ENCODE measurements at places on chromosomes 6 and 20. TPM values are rescaled to one million over a fixed set of nuclear protein-coding genes. Genes with fewer than 3 reads are reported as not detected.

RIPOR3 gene
- 1.9 TPM for polyA plus RNA-seq

LRP11 gene
- polyA plus RNA-seq = 2.2 TPM

SNAP91 gene
- polyA plus RNA-seq = 0.81 TPM

TSBP1 gene
- not detected for polyA plus RNA-seq

CPNE5 gene
- 2.0 TPM for polyA plus RNA-seq

ARFGEF3 gene
- 0.27 TPM for polyA plus RNA-seq

CDSN gene
- polyA plus RNA-seq = not detected

C6orf132 gene
- 119 TPM for polyA plus RNA-seq

FITM2 gene
- 2.0 TPM for polyA plus RNA-seq

SIRPB1 gene
- 0.22 TPM for polyA plus RNA-seq

OTOR gene
- not detected for polyA plus RNA-seq

DNA sequence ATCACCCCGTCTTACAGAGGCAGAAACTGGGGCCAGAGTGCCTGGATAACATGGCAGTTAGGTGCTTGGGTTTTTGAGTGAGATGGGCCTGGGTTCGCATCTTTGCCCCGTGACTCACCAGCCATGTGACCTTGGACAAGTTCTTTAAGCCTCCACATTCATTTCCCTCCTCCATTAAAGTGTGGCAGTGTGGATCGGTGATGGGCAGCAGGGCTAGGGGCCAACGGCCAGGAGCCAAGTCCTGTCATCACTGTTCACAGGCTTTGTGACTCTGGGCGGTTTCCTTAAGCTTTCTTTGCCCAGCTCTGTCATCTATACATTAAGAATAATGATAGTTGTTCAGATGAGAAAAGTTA, 85.5 kb upstream of the PMEPA1 start:
- H3K36me3 ChIP-seq = no peaks in the 10 kb centered on the region
- no peak overlapping the region for H3K27ac ChIP-seq
- no peak for DNase-seq
- H3K4me3 ChIP-seq = no peak overlapping the region

DNA sequence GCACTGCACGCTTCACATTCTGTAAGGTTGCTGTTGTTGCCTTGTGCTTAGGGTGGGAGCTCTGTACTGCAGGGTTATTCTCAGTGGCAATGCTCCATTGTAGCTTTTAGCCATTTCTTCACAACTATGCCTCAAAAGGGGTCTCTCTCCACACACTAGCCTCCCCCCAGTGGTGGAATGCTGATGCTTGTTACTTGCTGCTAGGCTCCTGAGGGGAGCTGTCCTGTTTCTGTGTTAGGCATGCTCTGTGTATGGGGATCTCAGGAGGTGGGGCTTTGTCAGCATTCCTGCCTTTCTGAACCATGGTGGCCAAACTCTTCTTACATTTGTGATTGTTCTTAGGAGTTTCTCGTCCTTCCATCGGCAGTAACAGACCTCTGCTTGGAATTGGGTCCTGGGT, 18.8 kb downstream of the TMEM170B start:
- H3K4me1 ChIP-seq = no peaks in the 10 kb centered on the region
- no peak for DNase-seq
- no peaks in the 10 kb centered on the region for H3K36me3 ChIP-seq

GRCh38 chr6:3022765-3023662, 23.3 kb downstream of the NQO2 start:
- peak overlapping the region; percentile 56 for H3K27ac ChIP-seq
- no peaks in the 10 kb centered on the region for H3K4me1 ChIP-seq
- H3K4me3 ChIP-seq = peak overlapping the region; percentile 20
- H3K36me3 ChIP-seq = no peaks in the 10 kb centered on the region
- DNase-seq = peak; percentile 19

DNA sequence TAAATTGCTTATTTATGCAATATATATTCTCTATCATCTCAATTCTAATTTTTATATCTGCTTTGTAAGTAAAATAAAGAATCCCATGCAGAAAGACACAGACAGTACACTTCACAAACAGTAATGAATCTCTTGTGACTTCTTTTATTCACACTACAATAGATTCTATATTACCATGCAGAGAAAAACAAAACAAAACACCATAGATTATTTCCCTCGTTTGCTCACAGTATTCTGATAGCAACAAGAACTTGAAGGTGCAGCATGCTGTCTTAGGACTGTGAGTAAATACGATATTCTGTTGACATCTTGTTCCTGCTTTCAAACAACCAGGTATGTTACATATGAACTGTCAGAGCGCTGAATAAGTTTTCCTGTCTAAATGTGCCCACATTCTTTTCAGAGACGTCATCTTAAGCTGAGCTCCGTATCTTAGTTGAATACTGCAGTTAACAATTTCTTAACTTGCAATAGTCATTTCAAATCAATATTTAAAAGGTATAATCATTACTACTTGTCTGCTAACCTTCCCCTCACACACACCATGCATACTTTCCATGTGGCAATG, 140.1 kb downstream of the BTBD9 start:
- no peaks in the 10 kb centered on the region for H3K36me3 ChIP-seq
- H3K27ac ChIP-seq = no peak overlapping the region
- H3K4me3 ChIP-seq = no peak overlapping the region

GRCh38 chr6:5180636-5181035, 80.1 kb downstream of the LYRM4 start:
- no peaks in the 10 kb centered on the region for H3K27me3 ChIP-seq
- H3K27ac ChIP-seq = peak overlapping the region; percentile 3
- no peak for DNase-seq
- no peaks in the 10 kb centered on the region for H3K36me3 ChIP-seq
- H3K4me3 ChIP-seq = no peak overlapping the region

DNA sequence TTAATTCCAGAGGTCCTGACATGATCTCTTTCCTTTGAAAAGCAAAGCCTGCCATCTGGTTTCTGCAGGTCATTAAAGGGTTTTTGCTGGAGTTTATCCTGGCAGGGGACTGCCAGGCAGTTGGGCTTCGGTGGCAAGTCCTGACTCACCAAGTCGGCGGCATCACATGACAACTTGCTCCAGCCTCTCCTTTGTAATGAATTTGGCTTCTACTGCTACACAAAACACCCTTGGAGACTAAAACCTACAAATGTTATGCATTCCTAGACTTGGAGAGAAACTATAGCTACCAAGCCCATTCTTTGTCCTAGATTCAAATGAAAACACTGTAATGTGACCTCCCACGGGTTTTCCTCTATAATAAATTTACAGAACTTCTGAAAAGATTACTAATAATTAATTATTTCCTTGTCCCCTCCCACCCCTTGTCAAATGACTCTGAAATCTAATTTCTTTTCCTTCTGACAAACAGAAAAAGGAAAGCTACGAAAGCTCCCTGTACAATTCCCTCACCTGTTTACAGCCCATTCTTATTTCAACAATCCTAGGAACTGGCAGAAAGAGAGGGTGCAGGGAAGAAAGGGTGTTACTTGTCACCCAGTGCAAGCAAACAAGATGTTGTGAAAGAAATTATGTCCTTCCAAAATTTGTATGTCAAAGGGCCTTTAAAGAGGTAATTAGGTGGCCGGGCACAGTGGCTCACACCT, 62.9 kb downstream of the QRSL1 start:
- H3K4me1 ChIP-seq = peaks cover 14% of the 10 kb centered on the region
- H3K36me3 ChIP-seq = no peaks in the 10 kb centered on the region
- no peak overlapping the region for H3K4me3 ChIP-seq
- DNase-seq = no peak

- H3K27me3 ChIP-seq = no peaks in the 10 kb centered on the region
- no peaks in the 10 kb centered on the region for H3K4me1 ChIP-seq
- no peak for DNase-seq
Observed at GRCh38 chr6:133873538-133873937, 15.4 kb upstream of the TCF21 start.

DNA sequence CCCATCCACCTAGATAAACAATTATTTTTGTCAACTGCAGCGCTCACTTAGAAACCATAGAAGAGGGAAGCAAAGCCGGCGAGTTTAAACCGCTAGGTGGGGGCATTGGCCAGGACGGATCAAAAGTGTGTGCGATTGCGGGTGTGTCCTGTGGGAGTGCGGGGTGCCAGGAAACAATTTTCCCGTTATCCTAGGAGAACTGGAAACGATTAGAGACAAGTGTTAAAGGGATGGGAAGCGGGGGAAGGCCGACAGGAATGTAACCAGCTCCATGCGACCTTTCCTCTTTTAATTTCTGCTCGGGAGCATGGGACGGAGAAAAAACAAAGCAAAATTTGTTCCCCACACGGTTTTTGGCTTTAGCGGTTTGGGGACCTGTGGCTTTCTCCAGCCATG, 2.8 kb upstream of the HTR1B start:
- H3K4me1 ChIP-seq = peaks cover 2% of the 10 kb centered on the region
- no peak overlapping the region for H3K27ac ChIP-seq
- peaks cover 19% of the 10 kb centered on the region for H3K27me3 ChIP-seq
- peak overlapping the region; percentile 26 for H3K4me3 ChIP-seq
- H3K36me3 ChIP-seq = no peaks in the 10 kb centered on the region

- peak; percentile 20 for DNase-seq
- H3K4me3 ChIP-seq = no peak overlapping the region
- no peaks in the 10 kb centered on the region for H3K4me1 ChIP-seq
- no peaks in the 10 kb centered on the region for H3K36me3 ChIP-seq
- no peaks in the 10 kb centered on the region for H3K27me3 ChIP-seq
- no peak overlapping the region for H3K27ac ChIP-seq
Observed at GRCh38 chr20:12570371-12570770, 438.4 kb upstream of the SPTLC3 start.

DNA sequence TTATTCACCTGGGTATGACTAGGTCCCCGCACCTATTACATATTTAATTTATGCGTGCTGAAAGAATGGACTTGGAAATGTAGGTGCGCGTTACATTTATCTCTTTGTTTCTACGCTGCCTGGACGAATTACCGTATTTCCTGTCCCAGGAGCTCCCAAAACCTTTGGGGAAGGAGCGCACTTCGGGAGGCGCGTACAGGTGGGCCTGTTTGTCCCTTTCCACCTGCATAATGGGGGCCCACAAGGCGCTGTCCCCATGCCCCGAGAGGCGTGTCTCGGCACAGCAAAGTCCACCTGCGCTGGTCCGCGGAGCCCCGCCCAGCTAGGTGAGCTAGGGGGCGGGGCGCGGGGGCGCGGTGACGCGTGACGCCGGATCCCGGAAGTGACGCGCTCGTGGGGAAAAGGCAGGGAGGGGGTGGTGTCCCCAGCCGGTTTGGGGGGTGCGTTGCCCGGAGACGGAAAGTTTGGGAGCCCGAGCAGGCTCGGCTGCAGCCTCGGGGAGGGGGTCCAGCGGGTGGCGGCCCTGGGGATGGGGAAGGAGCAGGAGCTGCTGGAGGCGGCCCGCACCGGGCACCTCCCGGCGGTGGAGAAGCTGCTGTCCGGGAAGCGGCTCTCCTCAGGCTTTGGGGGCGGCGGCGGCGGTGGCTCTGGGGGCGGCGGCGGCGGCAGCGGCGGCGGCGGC, at the start of gene ANKS1A:
ANKS1A (plus strand) TSS at position 382 of the 682 bp plus-strand sequence; CDS start at position 530, 148 bp downstream.
- peak; percentile 91 for DNase-seq
- H3K36me3 ChIP-seq = peaks cover 3% of the 10 kb centered on the region
- H3K4me1 ChIP-seq = no peaks in the 10 kb centered on the region
- H3K4me3 ChIP-seq = peak within 1 kb of the TSS; percentile 96
- H3K27ac ChIP-seq = peak within 1 kb of the TSS; percentile 79

- H3K4me3 ChIP-seq = no peak overlapping the region
- no peak for DNase-seq
- H3K27ac ChIP-seq = no peak overlapping the region
Observed at GRCh38 chr20:13671916-13672378, 33.2 kb upstream of the TASP1 start.

- H3K4me3 ChIP-seq = no peak overlapping the region
- H3K4me1 ChIP-seq = no peaks in the 10 kb centered on the region
- no peak overlapping the region for H3K27ac ChIP-seq
- DNase-seq = no peak
- peaks cover 6% of the 10 kb centered on the region for H3K36me3 ChIP-seq
- no peaks in the 10 kb centered on the region for H3K27me3 ChIP-seq
Observed at GRCh38 chr6:166559211-166559610, 27.3 kb downstream of the RAMACL start.

- no peak overlapping the region for H3K27ac ChIP-seq
- peak; percentile 60 for DNase-seq
- no peaks in the 10 kb centered on the region for H3K4me1 ChIP-seq
- no peaks in the 10 kb centered on the region for H3K36me3 ChIP-seq
- H3K4me3 ChIP-seq = no peak overlapping the region
Observed at GRCh38 chr20:36439040-36439730, 102.1 kb upstream of the MYL9 start.

DNA sequence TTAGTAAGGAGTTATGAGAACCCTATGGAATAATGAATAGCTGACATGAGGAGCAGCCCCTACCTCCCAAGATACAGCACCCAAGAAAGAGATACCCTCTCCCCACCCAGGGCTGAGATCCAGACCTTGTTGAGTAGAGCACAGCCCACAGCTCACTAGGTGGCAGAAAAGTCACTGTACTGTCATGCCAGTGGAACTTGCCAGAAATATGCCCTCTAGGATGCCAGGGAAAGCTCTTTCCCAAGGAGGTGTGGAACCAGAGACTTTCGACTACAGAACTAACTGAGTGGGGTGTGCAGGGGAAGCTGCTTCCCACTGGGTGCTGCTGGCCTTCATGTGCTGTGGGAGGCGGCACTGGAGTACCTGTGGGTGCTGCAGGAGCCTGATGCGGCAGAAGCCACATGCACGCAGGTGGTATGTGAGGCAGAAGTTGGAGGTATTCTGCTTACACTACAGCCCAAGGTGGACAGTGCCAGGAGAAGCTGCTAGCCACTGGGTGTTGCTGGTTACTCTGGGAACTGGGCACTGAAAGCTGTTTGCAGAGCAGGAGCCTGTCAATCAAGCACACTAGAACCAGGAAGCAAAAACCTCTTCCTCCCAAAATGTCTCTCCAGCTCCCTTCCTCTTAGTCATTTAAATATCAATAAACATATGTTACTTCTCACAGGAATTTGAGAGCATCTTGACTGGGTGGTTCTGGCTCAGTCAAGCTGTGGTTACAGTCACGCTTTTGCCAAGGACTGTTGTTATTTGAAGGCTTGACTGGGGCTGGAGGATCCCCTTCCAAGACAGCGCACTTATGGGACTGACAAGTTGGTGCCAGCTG, 17.8 kb downstream of the ARMC12 start:
- no peaks in the 10 kb centered on the region for H3K4me1 ChIP-seq
- H3K36me3 ChIP-seq = no peaks in the 10 kb centered on the region
- peaks cover 7% of the 10 kb centered on the region for H3K27me3 ChIP-seq
- no peak for DNase-seq

DNA sequence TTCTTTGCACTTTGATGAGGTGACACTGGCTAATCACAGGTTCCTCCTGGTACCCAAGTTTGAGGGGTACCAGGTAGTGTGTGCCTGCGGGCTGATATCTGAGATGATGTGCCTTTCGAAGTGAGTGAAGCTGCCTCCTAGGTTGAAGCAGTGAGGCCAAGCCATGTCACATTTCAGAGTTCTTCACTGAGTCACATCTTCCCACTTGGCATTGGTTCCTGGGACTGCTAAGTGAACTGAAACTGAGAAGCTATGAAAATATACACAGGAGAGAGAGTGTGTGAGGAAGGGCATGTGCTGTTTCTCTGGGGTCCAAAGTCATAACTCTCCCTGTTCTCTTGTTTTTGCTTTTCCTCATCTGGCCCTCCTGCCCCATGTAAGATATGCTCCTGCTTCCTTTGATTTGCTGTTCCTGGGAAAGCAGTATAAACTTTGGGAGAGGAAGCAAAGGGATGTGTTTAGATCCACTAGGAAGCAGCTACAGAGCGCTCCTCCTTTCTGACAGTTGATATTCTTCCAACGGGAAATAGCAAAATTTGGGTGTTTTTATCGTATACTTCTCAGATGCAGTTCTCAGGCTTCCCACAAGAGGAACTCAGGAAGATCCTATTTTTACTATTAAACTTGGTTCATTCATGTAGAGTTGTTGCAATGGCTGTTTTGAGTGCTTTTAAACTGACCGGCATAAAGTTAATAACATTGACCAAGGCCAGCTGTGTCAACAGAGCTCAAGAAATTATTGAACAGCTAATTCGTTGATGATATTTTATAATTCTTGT, 153.7 kb downstream of the MOXD1 start:
- H3K27me3 ChIP-seq = no peaks in the 10 kb centered on the region
- no peak overlapping the region for H3K4me3 ChIP-seq
- DNase-seq = no peak
- H3K4me1 ChIP-seq = no peaks in the 10 kb centered on the region
